ENCODE measurements at places on chromosomes 4 and X.
A peak's percentile ranks its signal among the peaks of the same experiment; 100 is the strongest.

DNA sequence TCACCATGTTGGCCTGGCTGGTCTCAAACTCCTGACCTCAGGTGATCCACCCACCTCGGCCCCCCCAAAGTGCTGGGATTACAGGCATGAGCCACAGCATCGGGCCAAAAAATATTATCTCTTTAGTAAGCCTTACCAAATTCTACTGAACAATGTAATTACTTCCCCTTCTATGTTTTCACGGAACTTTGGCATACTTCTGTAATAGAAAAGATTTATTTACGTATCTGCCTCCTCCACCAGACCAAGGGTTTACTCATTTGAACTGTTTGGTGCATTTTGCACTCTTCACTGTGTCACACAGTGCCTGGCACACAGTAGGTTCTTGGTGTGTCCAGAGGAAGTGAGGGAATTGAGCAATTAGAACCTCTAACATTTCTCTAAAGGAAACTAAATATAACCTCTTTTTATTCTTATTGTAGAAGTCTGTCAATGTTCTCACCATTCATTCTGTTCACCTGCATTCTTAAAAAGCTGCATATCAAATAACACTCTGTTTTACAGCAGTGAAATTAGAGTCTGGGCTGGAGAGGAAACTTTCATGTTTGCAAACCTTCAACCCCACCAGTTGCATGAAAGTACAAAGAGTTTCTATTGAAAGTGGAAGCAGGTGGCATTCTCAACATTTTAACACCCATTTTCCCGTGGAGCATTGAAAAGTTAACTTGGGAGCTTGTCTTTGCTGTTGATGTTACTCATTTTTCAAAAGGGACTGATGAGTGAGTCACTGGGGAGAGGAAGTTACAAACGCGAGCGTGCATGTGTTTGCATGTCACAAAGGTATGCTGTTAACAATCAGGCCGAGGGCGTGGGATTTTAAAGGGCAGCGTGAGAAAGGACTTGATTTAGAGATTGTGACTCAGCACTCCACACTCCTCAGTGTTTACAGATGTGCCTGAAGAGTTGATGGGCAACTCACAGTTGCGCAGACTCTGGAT lies 314.1 kb downstream of the STK32B start:
- DNase-seq = no peak

- DNase-seq = no peak
These were observed 45.0 kb upstream of the IL13RA1 start for GRCh38 chrX:118682258-118683014.

DNA sequence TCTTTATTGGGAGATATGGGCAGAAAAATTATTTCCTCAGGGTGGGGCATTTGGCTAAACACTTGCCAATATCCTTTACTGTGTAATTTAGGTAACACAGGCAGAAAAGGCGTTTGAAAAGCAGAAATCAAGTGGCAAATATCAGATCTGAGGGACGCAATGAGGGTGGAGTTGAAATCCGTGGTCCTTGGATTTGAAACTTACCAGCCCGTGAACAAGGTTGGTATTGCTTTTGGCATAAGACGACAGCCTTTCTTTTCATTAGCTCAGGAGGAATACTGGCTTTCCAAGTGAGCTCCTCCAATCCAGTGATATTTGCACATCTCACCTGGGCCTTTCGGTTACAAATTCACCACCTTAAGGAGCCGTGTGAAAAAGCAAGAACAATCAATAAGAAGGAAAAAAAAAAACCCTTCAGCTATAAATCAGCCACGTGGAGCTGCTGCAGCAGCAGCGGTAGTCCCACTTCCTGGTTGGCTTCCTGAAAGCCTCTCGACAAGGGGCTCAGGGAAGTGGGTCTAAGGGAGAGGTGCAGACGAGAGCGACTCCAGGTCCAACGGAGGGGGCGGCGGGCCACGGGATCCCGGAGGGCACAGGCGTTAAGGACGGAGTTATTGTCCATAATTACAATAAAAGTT lies 734 bp upstream of the GALNT7 start:
- peak; percentile 28 for DNase-seq

DNA sequence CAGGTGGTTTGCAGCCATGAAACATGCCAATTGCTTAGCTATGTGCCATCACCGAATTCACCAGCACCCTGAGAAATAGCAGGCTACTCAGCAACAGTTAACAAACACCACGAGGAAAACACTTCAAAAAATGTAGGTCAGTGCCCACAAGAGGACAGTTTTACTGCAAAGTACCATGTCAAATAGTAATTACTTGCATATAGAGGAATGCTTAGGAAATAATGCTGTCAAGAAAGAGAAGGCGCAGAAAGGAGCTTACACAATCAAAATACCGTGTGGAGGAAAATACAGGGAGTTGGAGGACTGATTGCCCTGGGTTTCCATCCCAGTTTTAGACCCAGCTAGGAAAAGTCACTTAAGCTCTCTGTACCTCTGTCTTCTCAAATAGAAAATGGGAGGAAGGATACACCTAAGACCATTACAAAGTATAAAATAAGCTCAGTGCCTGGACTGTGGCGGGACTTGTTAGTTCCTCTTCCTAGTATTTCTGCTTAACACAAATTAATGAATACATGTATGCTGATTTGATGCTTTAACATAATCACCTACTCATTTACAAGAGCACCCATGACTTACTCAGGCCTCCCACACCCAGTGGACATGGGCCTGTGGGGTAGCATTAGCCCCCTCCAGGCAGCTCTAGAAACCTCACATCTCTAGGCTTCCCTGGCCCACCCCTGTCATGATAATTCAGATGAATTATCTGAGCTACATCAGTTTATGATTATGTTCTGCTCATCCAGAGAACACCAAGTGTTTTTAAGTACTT lies 44.5 kb upstream of the IL21 start:
- DNase-seq = no peak

DNA sequence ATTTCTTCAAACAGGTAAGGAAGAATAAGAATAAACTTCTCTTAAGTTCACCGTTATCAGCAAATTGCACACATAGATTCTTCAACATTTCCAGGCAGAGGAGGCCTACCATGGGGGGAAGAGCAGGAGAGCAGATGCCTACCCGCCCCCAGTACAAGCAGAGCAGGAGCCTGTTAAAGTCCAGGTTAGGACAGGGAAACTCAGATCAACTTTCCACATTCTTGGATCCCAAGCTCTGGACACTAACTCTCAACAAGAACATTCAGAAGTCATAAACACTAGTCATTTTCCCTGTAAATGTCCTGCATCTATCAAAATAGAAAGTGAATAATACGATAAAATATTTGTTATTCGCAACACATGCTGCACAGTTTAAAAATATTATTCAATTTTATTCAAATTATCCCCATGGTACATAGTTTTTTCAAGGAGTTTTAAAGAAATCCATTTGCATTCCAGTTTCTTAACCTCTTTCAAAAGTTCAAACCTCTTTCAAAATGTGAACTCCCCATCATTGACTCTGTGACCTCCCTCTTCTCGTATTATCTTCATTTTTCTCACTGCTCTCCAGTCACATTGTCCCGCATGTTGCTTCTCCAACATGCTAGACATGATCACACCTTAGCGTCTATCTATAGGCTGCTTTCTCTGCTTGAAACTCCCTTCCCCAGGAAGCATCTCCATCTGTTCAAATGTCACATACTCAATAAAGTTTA lies 185.2 kb upstream of the NEIL3 start:
- DNase-seq = no peak

DNA sequence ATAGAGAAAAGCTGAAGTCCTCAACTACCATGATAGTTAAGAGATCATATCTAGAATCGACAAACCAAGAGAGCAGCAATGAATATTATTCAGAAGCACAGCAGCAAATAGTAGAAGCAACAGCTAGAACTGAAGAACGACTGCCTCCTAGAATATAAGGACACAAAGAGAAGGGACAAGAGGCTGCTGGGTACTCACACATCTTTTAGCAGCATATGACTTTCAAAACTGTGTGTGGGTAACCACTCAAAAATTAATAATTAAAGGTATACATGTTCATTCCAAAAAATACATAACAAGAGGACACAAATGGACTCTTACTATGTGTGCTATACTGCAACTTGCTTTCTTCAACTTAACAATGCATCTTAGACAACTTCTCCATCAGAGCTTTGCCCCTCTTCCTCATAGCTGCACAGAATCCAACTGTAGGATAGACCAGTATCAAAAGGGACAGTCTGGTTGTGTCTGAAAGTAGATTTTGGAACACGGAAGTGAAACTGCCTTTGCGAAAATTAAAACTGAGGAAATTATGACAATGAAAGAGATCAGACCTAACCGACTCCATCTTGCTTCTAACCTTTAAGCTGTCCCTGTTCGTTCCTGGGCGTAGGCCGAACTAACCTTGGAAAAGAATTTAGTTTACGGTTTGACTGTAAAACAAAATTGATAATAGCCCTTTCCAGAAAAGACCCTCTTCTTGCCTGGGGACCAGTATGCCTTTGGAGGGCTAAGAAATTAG lies 125.7 kb downstream of the SH3KBP1 start:
- no peak for DNase-seq

- DNase-seq = peak; percentile 34
These were observed 2.8 kb upstream of the SEL1L3 start for GRCh38 chr4:25865586-25865985.

- DNase-seq = no peak
These were observed 30.8 kb downstream of the HERC3 start for GRCh38 chr4:88623097-88623496.

GRCh38 chrX:68647156-68647957 lies at the start of gene STARD8:
TSS of gene STARD8 (plus strand) at chrX:68647666. CDS start at chrX:68647883, 217 bp downstream.
- no peak for DNase-seq

DNA sequence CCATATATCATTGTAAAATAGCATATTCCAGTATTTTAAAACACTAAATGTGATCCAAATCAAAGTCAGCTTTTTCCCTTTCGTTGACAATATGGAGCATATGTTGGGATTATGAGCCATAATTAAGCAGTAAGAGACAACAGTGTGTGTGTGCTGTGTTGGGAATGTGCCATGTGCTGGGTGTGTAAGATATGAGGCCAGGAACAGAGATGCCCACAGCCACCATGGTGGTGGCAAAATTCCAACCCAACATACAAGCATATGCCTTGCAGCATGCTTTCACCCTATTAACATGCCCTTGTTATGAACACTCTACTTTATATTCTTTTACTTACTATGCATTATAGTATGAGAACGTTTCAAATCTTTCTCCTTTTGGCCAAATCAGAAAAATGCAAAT lies 1560.4 kb upstream of the TENM3 start:
- DNase-seq = no peak

GRCh38 chr4:86089781-86090323 lies 270.0 kb downstream of the MAPK10 start:
- DNase-seq = no peak

DNA sequence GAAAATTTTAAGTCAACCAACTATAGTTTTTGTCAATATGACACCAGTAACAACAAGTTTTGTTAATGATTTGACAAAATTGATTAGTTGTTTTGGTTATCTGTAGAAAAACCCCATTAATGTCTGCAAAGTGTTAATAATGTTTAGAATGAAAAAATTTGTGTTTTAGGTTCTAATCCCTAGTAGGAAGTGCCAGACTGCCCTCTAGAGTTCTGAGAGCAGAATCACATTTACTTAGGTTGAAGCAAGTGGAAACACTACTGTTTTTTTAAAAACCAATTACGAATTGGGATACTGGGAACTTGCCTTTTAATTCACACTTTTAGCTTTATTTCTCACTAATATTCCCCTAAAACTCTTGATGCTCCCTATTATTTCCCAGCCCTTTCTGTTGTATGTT lies 101.1 kb upstream of the CYLC1 start:
- peak; percentile 32 for DNase-seq

GRCh38 chrX:16586377-16587112 lies 63.4 kb upstream of the S100G start:
- DNase-seq = no peak

- no peak for DNase-seq
These were observed 35.3 kb downstream of the ATXN3L start for GRCh38 chrX:13284570-13284969.

- no peak for DNase-seq
These were observed 11.0 kb upstream of the MSANTD1 start for GRCh38 chr4:3237712-3238560.

GRCh38 chrX:153496590-153496959 lies 1.8 kb downstream of the BGN start:
- no peak for DNase-seq

DNA sequence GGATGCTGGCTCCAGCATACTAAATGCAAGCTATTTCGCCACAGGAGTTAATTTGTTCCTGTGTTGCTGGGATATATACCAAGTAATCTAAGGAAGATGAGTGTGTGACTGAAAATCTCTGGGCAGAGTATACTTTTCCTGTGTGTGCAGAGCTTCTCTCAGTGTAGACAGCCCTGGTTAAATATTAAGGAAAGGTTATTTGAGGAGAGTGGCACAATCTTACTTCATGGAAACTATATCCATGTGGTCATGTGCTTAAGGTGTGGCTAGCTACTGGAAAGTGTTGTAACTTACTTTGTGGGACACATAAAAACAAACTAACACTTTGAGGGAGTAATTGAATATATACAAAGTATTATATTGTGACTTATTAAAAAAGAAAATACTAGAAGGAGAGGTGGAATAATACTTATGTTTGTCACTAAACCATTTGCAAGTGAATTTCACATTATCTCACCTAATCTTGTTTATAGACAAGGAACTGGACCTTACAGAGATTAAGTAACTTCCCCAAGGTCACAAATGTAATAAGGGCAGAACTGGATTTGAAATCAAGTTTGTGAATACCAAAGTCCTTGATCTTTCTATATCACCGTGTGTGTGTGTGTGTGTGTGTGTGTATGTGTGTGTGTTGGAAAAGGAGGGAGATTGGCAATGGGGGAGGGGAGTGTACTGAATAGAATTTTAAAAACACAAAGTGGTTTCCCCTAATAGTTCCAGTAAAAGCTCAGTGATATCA lies 408.2 kb upstream of the NR3C2 start:
- no peak for DNase-seq

DNA sequence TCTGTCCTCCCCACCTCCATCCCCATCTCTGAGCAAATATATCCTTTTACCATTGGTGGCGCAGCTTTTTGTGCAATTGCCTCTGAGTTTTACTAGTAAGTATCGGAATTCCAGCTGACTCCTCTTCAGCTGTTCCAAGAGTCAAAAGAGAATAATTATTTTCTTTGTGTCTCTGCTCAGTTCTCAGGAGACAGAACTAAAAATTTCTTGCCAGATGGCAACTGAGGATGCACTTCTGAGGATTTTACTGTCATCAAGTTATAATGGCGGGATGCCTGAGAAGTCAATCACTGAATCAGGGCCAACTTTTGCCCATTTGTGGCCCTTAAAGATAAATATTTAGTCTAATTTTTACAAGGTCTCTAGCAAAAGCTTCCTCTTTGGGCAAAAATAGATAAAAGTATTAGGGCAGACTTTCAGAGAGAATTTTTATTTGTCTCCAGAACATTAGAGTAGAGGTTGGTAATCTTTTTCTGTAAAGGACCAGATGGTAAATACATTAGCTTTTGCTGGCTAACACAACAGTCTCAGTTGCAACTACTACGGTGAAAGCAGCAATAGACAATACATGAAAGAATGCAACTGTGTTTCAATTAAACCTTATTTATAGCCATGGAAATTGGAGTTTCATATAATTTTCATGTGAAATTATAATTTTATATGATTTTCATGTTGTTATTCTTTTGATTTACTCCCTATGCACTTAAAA lies 15.6 kb upstream of the ADGRA3 start:
- no peak for DNase-seq
